ENCODE measurements at places on chromosomes 12 and 14.

GRCh38 chr12:11078246-11078645 is 13.9 kb downstream of the TAS2R43 start:
- DNase-seq = no peak

- no peak for DNase-seq
These were observed 36.8 kb downstream of the IQSEC3 start for GRCh38 chr12:103169-103981.

DNA sequence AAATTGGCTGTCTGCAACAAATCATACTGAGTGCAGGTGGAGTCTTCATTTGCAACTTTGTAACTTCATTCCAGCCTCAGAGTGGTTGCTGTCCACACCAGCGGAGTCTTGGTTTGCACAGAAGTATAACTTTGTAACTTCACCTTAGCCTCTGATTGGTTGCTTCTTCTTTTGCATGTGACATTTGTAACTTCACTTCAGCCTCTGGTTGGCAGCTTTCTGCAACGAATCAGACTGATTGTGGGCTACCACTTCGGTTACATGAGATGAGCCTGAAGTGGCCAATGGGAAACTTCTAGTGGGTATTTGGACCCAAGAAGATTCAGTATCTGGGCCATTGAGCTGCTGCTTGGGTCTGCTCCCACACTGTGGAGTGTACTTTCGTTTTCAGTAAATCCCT is 17.8 kb downstream of the RASSF8 start:
- no peak for DNase-seq

GRCh38 chr12:2696136-2696535 is 98.6 kb upstream of the FKBP4 start:
- no peak for DNase-seq

GRCh38 chr12:57517187-57517586 is 3.1 kb downstream of the DDIT3 start:
- no peak for DNase-seq

- DNase-seq = no peak
These were observed 48.3 kb downstream of the SFSWAP start for GRCh38 chr12:131759176-131759575.

- no peak for DNase-seq
These were observed 2.0 kb downstream of the ASPG start for GRCh38 chr14:104087505-104087904.

GRCh38 chr12:87687362-87687761 is 341.8 kb downstream of the C12orf50 start:
- DNase-seq = no peak

DNA sequence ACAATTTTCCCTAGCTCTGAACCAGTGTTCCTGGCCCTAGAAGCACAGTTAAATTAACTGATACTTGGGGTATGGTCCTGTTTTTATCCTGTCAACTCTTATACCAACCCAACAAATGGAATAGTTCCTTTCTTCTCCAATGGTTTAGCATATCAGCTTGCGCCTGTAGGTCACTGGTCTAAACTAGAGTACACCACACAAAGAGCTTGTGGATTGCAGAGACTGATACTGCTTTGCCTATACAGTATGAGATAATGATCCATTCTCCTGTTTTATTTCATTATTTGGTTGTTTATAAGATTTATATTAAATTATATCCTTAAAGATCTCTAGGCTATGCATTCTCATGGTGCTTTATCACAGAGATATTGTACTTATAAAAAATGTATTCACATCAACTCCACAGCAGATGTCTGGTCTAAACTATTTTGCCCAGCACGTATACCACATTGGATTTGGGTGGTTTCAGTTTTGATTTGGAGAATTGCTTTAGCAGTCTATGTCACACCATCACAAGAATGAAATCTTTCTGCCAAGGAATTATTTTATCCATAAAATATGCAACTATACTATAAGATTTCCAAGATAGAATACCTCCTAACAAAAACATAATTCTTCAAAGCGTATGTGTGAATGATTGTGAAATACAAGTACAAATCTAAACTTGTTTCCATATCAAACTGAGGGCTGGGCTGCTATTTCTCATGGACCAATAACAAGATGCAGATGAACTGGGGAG is 142.1 kb downstream of the SLC16A7 start:
- no peak for DNase-seq

DNA sequence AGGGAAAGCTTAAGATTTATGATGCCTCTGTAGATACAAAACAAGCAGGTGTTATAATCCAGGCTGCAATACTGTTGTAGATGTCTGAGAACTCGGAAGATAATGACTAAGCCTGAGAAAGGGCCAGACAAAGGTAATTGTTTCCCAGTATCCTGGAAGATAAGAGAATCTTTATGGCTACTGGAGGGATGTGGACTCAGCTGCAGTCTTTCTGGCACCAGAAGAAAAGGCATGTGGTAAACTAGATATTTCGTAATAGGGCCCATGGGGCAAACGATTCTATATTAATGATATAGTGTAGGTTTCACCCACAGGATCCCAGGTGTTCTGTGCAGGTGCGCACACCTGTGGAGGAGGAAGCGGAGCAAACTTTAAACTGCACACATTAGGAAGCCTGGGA is 9.2 kb upstream of the APOLD1 start:
- DNase-seq = no peak

DNA sequence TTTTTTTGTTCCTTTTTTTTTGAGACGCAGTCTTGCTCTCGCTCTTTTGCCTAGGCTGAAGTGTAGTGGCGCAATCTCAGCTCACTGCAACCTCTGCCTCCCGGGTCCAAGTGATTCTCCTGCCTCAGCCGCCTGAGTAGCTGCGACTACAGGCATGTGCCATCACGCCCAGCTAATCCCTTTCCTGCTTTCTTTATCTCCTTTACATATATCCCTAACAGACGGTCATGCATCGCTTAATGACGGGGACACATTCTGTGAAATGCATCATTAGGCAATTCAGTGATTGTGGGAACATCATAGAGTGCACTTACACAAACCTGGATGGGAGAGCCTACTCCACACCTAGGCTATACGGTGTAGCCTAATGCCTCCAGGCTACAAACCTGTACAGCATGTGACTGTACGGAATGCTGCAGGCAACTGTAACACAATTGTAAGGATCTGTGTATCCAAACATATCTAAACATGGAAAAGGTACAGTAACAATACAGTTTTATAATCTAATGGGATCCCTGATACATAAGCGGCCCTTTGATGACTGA is 32.8 kb downstream of the NOS1 start:
- DNase-seq = no peak

- no peak for DNase-seq
These were observed 244.5 kb downstream of the DPY19L2 start for GRCh38 chr12:63423839-63424238.

DNA sequence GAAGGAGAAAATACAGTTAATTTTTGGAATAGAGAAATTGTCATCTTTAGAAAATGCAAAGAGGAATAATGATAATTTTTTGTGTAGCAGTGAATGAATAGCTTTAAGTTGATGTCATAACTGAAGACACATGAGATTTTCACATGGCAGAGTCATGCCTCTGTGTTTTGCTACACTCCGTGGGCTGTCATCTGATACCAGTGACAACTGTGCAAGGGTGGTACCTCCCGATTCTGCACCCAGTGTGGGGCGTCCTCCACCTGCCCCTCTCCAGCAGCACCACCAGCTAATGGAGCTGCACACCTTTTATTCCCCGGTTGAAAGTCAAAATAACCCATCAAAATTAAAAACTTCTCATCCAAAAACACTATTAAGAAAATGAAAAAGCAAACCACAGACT is 47.2 kb downstream of the ANKRD9 start:
- no peak for DNase-seq

- peak; percentile 76 for DNase-seq
These were observed 11.3 kb upstream of the ABHD12B start for GRCh38 chr14:50860478-50861086.

DNA sequence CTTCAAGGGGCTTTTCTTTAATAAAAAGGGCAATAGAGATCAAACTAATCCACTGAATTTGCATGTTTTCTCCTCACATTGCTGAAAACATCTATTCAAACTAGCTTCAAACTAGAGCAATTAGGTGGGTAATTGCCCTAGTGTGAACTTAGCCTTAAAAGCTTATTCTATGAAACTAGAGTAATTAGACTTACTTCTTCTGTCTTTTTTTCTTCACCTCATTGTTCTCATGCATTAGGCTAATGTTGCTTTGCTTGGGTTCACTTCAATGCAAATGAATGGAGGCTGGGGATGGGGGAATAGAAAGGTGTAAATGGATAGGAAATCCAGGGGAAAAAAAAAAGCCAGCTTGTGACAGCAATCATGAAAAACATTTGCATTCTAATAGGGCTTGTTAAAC is 414.8 kb upstream of the LMO3 start:
- DNase-seq = no peak
